ENCODE measurements at places on chromosomes 1 and 21.

GRCh38 chr1:61782771-61783170 is 40.5 kb downstream of the PATJ start:
- peak; percentile 23 for DNase-seq

- DNase-seq: no peak
Measured at GRCh38 chr1:245247801-245248200, 93.0 kb downstream of the KIF26B start.

DNA sequence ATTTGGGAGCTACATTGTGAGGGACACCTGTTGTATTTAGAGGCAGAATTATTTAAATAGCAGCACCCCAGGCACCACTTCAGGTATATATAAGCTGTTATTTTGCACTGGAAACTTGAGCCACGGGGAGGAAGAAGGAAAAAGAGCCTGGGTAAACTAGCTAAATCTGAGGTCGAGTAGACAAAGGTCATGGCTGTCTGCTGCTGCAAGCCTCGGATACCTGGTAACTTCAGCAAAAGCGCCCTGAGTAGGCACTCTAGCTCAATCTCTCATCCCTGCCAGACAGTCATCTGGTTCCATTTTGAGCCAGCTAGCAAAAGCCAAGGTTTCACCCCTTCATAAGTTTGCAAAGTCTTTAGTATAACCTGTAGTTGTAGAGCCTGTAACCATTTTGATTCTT is 101.9 kb upstream of the ZNF644 start:
- DNase-seq: no peak

DNA sequence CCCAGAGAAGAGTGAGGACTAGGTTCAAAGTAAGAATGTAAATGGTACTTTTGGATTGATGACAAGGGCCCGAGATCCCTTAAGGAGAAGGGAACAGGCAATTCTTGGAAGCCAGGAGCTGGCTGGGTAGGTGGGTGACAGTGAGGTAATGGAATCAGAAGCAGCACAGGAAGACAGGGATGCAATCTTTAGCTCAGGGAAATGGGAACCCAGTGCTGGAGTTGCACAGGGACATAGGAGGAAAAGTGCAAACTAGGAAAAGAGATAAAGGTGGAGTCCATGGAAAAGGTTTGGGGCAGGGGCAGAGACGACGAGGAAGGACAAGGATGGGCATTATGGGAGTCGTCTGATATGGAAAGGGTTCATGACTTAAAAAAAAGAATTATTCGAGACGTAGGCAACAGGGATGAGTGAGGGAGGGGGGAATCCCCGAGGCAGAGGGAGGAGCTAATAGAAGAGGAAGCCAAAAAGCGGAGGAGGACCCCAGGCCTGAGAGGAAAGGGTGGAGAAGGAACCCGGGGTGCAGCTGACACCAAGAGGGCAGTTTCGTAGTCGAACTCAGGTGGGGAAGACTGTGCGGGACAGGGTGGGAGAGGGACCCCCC is 495 bp downstream of the PI4KB start:
- peak; percentile 57 for DNase-seq

GRCh38 chr1:39116860-39117728 is 87.4 kb upstream of the MACF1 start:
- DNase-seq: no peak

DNA sequence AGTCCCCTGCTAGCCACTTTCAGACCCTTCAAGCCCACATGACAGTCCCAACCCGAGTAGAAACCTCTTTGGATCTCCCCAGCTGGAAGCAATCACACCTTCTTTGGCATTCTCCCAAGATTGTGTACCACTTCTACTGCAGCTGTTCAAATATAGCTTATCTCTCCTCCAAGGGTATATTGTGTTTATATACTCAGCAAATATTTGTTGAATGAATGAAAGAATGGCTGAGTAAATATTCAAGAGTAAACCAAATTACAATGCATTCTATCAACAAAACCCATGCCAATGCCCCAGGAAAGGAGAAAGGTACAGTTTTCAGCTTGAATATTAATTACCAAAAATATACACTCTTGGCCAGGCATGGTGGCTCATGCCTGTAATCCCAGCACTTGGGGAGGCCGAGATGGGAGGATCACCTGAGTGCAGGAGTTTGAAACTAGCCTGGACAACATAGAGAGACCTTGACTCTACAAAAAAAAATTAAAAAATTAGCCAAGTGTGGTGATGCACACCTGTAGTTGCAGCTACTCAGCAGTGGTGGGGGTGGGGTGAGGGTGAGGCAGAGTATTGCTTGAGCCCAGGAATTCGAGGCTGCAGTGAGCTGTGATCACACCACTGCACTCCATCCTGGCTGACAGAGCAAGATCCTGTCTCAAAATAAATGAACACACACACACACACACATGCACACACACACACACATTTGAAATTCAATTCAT is 68.5 kb downstream of the NIBAN1 start:
- peak; percentile 12 for DNase-seq

DNA sequence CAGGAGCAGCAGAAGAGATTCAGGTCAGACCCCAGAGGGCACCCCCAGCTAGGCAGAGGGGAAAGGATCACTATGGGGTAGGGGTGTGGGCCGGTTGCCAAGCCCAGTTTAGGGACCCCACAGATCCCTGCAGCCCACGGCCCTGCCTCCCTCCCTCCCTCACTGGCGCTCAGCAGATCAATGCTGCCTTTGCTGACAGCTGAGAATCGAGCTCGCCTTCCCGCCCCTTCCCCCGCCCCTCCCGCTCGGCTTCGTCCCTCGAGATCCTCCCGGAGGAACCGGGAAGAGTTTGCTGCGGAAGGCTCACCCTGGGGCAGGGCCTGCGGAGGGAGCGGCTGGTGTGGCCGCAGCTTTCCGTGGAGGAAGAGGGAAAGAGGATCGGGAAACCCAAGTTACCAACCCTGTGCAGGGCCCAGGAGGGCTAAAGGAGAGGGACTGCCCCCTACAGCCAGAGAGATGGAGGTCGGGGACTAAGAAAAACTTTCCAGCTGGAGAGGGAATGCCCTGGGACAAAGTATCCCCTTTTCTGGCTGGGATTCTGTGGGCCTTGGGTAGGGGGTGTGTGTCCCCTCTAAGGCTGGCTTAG is 1.1 kb upstream of the KCNQ4 start:
- peak; percentile 60 for DNase-seq

GRCh38 chr1:81549588-81550127 is 251.1 kb upstream of the ADGRL2 start:
- no peak for DNase-seq

DNA sequence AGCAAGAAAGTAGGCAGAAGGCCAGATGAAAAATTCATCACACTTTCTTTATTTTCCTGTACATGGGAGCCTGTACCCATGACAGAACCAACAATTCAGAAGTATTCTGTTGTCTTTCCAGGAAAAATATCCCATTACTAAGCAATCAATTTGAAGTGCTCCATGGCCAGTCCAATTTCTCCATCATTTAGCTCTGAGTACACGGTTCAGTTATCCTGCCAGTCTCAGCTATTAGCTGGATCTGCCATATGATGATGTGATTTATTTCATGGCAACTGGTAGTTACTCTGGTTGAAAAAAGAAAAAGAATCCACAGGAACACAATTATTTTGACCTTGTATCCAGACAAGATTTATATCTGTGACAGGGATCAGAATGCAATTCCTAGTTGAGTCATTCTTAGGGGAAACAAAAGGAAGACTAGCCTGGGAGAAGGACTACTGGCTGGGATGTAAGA is 70.6 kb upstream of the GORAB start:
- DNase-seq: no peak

- no peak for DNase-seq
Measured at GRCh38 chr1:173663159-173663558, 6.5 kb downstream of the ANKRD45 start.

DNA sequence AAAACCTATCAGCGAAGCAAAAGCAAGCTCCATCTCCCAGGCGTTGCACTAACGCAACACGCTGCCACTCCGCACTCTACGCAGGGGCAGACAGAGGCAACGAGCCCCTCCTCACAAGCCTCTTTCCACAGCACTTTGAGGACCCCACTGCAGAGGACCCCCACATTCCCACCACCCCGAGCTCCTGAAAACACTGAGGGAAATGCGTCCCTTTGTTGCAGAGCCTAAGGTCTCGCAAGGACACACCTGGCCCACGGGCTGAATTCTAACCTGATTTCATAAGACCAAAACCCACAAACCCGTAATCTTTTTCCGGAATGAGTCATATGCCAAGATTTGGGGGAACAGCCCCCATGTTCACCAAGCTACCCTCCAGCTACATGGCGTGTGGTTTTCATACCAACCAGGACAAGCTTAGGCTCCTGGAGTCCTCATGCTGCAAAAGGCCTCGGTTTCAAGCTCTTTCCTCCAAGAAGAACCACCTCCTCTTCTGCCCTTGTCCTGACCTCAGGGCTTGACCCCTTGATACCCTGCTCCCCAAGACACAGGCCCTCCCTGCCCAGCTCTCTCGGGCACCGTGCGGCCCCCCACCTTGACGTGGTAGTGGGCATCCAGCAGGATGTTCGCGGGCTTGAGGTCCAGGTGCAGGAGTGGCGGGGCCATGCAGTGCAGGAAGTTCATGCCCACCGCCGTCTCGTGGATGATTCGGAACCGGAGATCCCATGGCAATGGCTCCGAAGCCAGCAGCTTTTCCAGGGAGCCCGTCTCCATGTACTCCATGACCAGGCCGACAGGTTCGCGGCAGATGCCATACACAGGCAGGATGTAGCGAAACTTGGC is 10.7 kb downstream of the RIPK4 start:
- no peak for DNase-seq

- no peak for DNase-seq
Measured at GRCh38 chr21:44348861-44349260, 4.6 kb upstream of the TRPM2 start.

- DNase-seq: no peak
Measured at GRCh38 chr1:53580009-53580400, 120.8 kb downstream of the DMRTB1 start.

DNA sequence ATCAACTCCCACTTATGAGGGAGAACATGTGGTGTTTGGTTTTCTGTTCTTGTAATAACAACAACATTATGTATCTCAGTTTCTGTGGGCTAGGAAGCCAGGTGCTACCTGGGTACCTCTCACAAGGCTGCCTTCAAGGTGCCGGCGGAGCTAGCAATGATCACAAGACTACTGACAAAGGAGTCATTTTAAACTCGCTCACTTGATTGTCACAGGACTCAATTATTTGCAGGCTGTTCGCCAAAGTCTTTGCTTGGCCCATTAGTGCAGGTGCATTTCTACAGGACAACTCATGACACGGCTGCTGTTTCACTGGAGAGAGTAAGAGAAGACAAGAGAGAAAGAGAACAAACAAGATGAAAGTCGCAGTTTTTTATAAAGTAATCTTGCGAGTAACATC is 1237.4 kb upstream of the TMPRSS15 start:
- DNase-seq: no peak

- DNase-seq: no peak
Measured at GRCh38 chr1:201655243-201655642, 116.3 kb downstream of the NAV1 start.

GRCh38 chr1:191963286-191963685 is 195.0 kb upstream of the RGS18 start:
- no peak for DNase-seq

DNA sequence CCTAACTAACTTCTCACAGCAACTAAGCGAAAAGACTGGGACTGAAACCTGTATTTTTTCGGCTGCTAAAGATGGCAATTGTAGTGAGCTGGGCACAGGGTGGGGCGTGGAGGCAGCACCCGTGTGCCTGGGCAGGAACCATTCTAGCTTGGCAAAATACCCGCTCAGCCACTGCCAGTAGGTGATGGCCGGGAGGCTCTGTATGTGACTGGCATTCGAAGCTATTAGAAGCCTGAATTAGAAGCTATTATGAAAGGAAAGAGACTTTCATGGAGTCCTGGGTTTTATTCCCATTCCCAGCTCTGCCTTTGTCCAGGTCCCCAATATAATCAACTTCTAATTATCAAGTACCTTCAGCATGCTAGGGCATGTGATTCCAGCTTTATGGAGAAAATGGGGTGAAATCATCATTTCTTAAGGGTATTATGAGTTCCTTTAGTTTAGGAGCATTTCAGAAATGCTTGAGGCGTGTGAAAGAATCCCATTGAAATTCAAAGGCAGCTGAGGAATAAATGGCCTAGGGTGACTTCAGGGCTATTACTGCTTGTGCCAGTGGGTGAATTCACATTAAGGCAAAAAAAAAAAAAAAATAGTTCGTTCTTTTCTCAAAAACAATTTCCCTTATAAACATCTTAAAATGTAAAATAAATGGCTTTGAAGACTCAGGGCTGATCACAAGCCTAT is 125.6 kb downstream of the KCNN3 start:
- no peak for DNase-seq

- DNase-seq: no peak
Measured at GRCh38 chr21:16075649-16076282, 346.0 kb downstream of the USP25 start.

DNA sequence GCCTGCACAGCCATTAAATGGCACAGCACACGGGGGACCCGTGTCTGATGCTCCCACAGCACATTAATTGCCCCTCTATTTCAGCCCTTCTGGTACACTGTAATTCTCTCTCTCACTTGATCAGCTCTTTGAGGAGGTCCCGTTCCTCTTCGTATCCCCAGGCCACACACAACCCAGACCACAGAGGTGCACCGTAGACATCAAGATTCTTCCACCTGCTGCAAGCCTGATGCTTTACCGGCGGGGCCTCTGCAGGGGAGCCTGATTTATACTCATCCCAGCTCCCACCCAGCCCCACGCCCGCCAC is 759 bp downstream of the SMYD3 start:
- no peak for DNase-seq

GRCh38 chr1:53378932-53379661 is 51.2 kb upstream of the LRP8 start:
- DNase-seq: no peak

- DNase-seq: no peak
Measured at GRCh38 chr1:2583331-2583791, 3.2 kb upstream of the PRXL2B start.

DNA sequence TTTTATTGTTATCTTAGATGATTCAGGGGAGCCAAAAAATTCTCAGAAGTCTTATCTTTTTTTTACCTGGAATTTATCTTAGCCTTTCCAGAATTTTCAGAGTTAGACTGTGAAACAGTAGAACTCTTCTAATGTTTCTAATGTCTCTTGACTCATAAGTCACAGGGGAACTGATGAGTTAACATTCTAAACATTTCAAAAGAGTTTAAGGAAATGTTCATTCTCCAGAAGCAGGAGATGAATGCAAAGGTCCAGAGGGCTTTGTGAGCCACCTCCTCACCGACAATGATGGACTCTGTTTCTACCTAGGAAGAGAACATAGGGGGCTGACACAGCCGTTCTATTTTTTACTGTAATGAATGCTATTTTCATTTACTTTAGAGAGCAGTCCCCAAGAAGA is 157.5 kb downstream of the BRINP2 start:
- no peak for DNase-seq

DNA sequence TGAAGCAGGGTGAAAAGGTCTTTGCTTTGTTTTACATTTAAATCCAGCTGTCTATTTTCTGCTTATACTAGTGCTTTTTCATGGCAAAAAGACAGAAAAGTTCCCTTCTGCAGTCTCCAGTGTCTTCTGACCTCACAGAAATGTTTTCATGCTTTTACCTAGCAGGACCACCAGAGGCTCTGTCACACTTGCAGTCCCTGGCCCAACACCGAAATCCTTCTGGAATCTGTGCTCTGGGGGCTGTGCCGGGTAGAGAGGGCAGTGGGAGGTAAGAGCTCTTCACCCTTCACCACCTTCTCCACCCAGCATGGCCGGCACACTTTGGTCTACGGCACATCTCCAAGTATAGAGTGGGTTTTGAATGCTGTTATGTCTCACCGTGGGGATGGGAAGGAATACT is 20.8 kb downstream of the GNAT2 start:
- DNase-seq: no peak

Data from transverse colon (tissue), 4 donors.